NCI-H446 (cell line): ENCODE measurements at places on chromosomes 1 and 21.

DNA sequence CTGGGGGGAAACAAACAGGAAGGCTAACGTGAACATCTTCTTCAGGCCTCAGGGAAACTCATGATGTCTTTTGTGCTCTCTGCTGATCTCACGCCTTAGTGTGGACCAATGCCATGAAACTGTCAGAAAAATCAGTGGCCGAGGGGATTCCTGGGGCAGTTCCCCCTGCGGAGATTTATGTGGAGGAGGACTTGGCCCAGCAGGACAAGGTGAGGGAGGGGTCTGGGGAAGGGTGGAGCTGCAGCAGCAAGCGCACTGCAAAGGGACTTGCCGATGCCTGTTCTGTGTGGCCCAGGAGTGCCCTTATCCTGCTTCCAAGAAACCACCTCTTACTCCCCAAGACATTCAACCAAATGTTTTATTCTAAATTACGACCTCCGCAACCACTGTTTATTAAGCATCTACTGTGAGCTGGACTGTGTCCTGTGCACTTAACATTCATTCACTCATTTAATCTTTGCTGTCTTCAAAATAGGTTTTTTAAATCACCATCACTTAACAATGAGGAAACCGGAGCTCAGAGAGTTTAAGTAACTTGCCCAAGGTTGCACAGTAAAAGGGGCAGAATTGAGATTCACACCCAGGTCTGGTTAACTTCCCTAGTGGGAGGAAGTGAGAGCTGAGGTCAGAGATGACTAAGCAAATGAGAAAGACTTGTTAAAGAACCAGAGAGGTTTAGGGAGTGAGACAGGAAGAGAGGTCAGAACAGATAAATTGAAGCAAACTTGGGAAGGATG is 49.7 kb downstream of the FHAD1 start:
- no peak for DNase-seq

GRCh38 chr21:35792569-35793305 is 267.6 kb downstream of the SETD4 start:
- DNase-seq, result no peak

GRCh38 chr21:36337099-36337509 is 17.1 kb downstream of the MORC3 start:
- DNase-seq, result no peak

GRCh38 chr1:211935448-211935970 is 99.8 kb downstream of the INTS7 start:
- no peak for DNase-seq

GRCh38 chr1:119370748-119371147 is 2.2 kb downstream of the HAO2 start:
- DNase-seq, result no peak

- DNase-seq, result peak; percentile 84
Measured at GRCh38 chr1:46527474-46528296, 23.8 kb downstream of the KNCN start.

- peak; percentile 69 for DNase-seq
Measured at GRCh38 chr1:53328009-53328461, at the start of gene LRP8. Gene LRP8 (minus strand): TSS chr1:53328070. CDS start chr1:53327912, 158 bp downstream.

DNA sequence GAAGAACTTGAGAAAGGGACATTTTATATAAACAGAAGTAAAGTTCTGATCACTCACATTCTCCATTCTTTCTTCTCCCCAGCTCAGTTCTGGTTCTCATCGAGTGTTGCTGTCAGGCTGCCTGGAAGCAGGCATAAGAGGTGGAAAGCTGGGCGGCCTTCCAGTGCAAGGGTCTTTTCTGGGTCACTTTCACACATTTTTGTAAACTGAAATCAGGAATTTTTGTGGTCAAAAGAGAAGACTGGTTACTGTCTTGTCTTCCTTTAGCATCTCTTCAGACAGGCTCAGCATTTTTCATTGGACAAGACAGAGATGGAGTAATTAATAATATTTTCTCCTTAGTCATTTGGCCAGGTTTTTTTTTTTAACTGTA is 93.7 kb downstream of the CTH start:
- DNase-seq, result no peak

- DNase-seq, result no peak
Measured at GRCh38 chr21:18917622-18918021, 514.0 kb upstream of the TMPRSS15 start.
